ENCODE measurements at places on chromosomes 6 and 20. TPM values are rescaled to one million over a fixed set of nuclear protein-coding genes. Genes with fewer than 3 reads are reported as not detected.

The PACSIN1 gene
- not detected for total RNA-seq

The MACROD2 gene
- 3.2 TPM for total RNA-seq

The TUBB2B gene
- 109 TPM for total RNA-seq

The KHDRBS2 gene
- total RNA-seq, result not detected

The ERVFRD-1 gene
- not detected for total RNA-seq

The RAB32 gene
- total RNA-seq, result 80.6 TPM

The BNIP5 gene
- not detected for total RNA-seq

The SRSF3 gene
- total RNA-seq, result 191 TPM

The HLA-DOA gene
- total RNA-seq, result not detected

The SMIM29 gene
- 15.5 TPM for total RNA-seq

The AK9 gene
- total RNA-seq, result 3.4 TPM

The GNAS-AS1 gene
- total RNA-seq, result 1.1 TPM

The IL17A gene
- not detected for total RNA-seq

The LGSN gene
- total RNA-seq, result not detected

The C4A gene
- 13.3 TPM for total RNA-seq

The CCN6 gene
- not detected for total RNA-seq

The NOTCH4 gene
- 0.82 TPM for total RNA-seq

The GUCA1A gene
- not detected for total RNA-seq

The DEFB124 gene
- not detected for total RNA-seq

The TTBK1 gene
- total RNA-seq, result 0.07 TPM

The HLA-DRB5 gene
- total RNA-seq, result not detected

The RAMACL gene
- 2.4 TPM for total RNA-seq

The SLC22A3 gene
- total RNA-seq, result 1.4 TPM

The SPTLC3 gene
- 5.8 TPM for total RNA-seq

The RAET1L gene
- total RNA-seq, result not detected
